DMS153 (cell line): ENCODE measurements at places on chromosomes 3 and 15.

DNA sequence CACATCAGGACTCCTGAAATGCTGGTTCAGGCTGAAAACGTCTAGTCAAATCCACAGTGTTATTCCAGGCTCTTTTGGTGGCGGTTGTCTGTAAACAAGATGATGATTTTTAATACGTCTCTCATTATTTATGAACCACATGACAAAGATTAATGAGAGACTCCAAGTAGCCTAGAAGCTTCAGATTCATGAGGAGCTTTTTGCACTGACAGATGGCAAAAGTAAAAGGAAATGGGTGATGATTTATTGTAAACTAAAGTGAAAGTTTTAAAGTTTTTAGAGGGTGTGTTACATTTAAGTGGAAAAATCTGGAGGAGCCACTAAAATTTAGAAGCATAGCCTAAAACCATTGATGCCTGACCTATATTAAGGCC, 77.0 kb downstream of the BBX start:
- DNase-seq: no peak

DNA sequence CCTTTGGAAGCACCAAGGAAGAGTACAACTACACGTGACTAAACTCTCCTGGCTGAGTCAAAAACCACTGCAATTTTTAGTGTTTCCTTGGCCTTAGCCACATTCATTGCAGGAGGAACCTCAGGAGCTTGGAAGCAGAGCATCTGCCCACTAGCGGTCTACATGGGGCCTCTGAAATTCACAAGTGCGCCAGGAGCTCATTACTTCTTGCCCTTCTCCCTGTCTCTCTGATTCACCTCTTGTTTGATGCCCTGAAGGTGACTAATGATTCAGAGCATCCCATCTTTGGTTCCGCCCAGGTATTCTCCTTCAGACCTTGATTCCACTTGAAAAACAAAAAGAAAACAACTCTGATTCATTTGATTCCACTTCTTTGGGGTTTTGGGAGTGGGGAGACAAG, 201.1 kb upstream of the LPP start:
- no peak for DNase-seq

DNA sequence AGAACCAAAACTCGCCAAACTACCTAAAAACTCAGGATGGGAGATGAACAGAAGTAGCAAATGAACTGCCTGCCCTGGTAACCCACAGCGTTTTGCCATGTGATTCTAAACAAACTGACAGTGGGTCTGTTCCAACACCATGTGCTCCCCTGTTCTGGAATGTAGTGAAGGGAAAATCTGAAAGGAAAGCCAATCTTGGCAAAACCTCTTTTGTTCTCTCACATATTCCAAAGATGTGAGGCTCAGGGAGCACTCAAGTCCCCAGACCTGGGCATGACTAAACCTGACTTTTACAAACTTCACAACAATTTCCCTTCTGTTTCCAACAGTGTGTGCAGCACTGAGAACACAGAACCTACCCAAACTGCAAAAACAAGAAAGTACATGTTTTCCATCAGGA, 116.1 kb downstream of the IMPG2 start:
- no peak for DNase-seq

- DNase-seq: no peak
Measured at GRCh38 chr3:114071786-114072185, 15.2 kb downstream of the QTRT2 start.

DNA sequence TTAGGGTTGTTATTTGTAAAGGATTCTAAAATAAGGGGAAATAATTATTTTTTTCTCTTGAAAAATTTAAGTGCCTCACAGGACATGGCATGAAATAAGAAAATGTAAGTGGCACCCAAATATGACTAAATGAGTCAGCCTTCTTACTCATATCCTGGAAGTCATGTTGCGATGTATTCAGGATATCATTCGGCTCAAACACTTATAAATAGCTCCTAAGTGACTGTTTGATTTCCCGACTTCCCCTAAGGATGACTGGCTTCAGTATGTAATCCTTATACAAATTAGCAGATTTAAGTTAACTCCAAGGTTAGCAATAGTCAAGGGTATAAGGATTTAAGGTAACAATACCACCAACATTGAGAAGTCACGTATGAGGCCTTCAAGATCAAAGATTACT, 57.3 kb upstream of the OSTN start:
- DNase-seq: no peak
